CD8-positive, alpha-beta memory T cell (primary cell): ENCODE measurements at places on chromosomes 4 and X. TPM values are rescaled to one million over a fixed set of nuclear protein-coding genes. Genes with fewer than 3 reads are reported as not detected.

GRCh38 chr4:99356992-99357391, 4.4 kb upstream of the ADH1C start:
- no peak for DNase-seq

DNA sequence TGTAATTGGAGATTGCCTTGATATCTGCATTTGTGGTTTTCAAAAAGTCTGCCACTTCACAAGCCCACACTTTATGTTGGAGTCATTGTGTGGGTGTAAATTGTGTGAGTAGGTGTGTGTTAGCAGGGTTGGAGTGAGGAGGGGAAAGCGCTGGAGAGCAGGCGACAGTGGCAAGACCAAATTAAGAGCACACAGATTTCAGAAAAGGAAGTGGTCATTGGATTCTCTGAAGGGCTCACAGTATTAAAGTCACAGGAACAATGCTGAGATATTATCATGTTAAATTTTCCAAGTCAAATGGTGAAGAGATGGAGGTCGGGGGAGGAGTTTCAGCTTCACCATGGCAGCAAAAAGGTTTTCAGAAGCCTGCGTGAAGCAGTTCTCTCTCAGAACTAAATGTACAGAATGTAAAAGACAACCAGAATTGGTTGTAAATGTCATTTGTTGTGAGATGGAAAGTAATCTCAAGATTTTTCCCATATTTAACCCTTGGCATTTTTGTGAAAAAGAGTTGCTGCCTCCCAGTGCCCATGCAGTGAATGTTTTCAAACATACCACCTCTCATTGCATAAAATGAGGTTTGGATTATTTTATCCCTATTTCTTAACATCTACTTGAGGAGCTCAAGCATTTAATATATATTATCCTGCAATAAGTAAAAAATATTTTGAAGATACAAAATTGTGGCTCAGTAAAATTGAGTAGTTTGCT, 265.9 kb downstream of the ZNF674 start:
- DNase-seq, result no peak

DNA sequence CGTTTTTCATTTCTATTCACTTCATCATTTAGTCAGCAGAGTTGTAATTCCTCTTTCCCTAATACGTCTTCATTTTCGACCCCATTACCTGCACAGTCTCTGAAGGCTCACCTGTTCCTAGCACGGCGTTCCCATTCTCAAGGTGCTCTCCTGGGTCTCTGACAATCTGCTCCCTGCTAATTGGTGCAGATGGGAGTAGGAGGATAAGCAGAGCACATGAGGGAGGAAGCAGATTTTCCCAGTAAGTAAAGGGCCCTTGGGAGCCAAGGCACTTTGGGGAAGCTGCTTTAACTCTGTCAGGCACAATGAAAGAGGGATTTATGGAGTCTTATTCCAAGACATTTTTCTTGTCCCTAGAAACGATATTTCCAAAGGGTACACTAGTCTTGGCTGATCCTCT, 466.4 kb downstream of the STIM2 start:
- DNase-seq, result no peak

Gene F9
- polyA plus RNA-seq, result not detected

Gene KCNIP4
- polyA plus RNA-seq, result 0.12 TPM

Gene ENOX2
- polyA plus RNA-seq, result 19.2 TPM

Gene ZNF157
- polyA plus RNA-seq, result not detected
